ENCODE measurements at places on chromosomes 11 and 22.

DNA sequence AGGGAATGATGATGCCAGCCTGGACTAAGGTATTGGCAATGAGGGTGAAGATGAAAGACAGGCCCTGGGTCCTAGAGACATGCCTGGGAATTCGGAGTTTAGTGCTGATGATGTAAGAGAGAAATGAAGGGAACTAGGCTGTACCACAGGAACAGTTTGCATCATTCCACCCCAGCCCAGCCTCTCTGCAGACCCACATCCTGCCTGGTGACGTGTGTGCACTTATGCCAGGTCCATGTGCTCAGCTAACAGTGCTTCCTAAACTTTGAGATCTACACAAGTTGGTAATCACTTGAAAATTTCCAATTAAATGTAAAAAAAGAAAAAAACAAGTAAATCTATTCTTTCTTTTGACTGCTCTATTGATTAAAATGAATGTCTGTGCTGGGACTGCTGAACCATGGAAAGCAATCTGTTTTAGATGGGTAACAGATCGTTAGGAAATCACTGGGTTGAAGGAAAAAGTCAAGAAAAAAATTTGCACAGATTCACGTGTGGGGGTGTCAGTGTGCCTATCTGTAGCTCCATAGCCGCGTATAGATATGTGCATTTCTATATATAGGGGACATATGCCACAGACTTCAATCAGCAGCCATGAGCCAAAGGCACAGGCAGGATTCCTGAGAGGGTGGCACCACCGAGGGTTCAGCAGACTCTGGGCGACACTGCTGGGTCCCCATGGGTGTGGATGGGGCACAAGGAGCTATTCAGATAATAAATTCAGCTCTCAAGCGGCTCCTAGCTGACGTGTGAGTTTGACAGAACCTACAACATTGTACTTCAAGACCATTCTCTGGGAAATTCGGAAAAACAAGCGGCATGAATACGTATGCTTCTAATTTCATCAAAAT lies 131.1 kb upstream of the OPCML start:
- DNase-seq = no peak

GRCh38 chr22:43304831-43305590 lies 38.2 kb downstream of the SCUBE1 start:
- no peak for DNase-seq

DNA sequence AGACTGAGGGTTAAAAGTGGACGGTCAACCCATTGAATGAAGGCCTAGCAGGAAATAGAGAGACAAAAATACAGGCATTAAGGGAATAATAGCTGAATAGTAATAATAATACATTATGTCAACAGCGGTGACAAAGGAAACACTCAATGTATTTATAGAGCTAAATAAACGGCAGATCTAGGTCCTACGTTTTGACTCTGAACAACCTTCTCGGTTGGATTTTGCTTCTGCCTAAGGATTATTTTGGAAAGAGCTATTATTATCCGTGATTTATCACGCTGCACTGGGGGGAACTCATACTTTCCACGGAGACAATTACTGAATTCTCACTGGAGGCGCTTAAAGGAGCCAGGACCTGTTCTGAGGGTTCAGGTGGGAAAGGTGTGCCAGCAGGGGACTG lies 118.2 kb upstream of the KIRREL3 start:
- no peak for DNase-seq

- no peak for DNase-seq
These were observed 35.3 kb downstream of the IL18 start for GRCh38 chr11:112128483-112129121.

DNA sequence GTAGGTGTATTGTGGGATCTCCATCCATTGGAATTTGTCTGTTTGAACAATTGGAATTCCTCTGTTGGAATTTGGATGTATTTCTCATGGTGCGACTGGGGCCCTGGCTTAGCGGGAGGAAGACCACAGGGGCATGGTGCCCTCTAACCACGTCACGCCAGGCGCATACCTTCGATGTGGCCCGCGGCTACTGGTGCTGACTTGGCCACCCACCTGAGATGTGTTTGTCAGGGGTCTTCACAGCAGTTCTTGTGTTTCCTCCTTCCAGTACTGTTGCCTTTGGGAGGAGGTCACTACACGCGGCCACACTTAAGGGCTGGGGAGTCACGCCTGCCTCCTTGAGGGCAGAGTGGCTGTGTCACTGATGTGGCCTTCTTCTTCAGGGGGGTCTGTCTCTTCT lies 36.6 kb upstream of the GRAMD4 start:
- no peak for DNase-seq

GRCh38 chr22:48905206-48905975 lies 922.3 kb downstream of the BRD1 start:
- DNase-seq = no peak

DNA sequence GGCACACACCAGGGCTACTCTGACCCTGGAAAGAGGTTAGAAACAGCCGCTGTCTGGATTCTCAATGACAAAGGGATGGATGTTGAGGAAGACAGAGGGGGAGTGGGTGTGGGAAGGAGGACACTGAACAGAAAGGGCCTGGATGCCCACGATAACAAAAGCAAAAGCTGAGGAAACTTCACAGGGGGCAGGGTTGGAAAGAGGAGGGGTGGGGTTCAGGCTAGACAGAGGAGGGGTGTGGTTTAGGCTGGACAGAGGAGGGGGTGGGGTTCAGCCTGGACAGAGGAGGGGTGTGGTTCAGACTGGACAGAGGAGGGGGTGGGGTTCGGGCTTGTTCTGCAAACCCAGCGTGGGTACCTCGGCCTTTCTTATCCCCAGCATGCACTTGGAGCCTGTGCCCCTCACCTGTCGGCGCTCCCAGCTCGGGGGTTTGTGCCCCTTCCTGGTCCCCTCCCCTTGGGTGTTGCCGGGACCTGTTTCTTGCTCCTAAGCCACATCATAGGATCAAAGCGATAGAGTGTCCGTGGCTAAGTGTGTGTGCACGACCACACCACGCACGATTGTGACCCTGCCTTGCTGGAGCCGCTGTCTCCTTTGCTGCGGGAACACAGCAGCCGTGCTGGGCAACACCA lies 75.6 kb downstream of the BRD1 start:
- no peak for DNase-seq

DNA sequence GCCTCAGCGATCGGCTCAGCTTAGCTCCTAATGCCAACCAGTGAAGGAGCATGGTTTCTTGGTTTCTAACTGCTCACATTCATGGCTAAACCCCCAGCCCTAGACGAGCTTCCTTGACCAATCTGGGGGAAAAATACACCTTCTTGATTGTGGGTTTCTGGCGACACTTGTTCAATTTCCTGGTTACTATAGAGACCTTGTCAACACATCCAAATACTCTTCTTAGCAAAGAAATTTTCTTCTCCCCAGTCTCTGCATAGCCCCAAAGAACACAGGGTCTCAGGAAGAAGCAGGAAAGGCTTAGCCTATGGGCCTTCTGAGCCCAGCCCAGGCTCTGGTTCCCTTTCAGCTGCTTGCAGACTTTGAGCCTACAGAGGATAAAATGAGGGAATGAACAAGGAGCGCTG lies 88.5 kb upstream of the SYT13 start:
- DNase-seq = no peak

DNA sequence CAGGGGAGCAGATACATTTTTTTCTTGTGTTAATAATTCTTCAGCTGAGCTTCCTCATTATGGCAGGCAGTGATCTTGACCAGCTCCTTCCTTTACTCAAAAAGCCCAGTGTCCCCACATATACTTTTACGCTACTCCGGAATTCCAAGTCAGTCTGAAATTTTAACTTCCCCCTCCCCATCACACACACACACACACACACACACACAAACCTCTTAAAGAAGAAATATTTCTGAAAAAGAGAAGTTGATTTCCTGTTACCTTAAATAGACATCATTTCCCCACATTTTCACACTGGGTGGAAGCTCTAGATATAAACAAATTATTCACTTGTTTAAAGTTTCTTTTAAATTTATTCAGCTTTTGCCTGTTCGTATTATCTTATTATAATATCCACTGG lies 113.9 kb downstream of the DBX1 start:
- no peak for DNase-seq

DNA sequence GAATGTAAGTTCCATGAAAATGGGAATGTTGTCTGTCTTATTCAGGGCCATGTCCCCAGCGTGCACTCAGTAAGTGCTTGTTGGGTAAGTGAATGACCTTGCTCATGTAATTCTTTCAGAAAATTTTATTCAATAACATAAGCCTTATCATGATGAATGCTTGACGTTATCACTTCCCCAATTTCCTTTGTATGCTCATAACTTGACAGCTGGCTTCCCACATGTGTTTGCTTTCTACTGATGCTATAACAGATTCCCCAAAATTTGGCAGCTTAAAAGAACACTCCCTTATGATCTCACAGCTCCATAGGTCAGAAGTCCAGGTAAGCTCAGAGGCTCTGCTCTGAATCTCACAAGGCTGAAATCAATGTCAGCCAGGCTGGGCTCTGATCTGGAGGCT lies 155.8 kb upstream of the POU2AF2 start:
- DNase-seq = no peak

DNA sequence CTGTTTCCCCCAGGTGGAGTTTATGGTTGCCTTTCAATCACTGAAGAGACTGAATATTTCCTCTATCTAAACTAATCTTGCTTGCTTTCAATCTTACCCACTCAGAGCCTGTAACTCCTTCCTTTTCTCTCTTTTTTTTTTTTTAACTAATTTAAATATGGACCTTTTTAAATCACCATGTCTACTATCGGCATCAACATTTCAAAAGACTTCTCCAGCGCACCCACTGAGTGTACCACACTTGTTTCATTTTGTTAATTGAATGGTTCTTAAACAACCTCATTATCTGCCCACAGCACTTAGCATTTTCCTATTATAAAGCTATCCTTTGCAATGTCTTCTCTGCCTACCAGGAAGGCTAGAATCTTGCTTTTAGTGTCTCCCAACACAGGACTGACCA lies 1212.5 kb downstream of the LRRC4C start:
- no peak for DNase-seq

DNA sequence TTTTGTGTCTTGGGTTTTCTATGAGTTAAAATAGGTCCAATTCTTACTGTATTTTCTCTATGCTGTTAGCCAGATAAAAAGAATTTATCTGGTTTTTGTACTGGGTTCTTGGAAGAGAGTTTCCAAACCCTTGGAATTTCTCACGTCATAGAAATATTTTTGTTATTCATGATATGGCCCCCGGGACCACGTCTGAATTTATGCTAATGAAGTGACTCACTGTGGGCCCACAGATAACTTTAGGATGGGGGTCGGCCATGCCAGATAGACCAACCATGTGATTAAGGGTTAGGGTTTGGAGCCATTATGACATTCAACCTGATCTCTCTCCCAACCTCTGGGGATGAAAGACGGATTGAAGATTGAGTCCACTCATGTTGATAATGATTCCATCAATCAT lies 35.6 kb upstream of the DDI1 start:
- DNase-seq = no peak

GRCh38 chr22:27113211-27113635 lies 455.8 kb downstream of the MIAT start:
- no peak for DNase-seq

DNA sequence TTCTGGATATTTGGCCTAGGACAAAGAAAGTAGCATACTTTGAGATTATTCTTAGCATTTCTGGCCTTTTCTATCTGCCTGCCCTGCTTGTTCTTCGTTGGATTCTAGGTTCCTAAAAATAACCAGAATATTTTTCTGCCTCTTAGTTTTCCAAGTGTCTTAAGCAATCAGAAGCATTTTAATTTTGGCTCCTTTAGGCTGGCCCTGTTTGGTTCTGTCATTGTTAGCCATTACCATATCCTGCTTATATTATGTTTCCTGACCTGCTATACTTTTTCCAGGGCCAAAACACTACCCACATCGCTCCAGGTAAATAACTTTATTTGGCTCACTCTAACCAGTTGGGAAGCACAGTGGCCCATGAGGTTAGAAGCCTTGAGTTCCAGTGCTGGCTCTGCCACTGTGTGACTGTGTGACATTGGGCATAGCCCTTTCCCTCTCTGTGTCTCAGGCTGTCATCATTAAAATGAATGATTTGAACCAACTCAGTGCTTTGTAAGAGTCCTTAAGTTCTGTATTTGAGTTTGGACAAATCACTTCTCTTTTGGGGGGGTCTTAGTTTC lies 91.1 kb downstream of the STIM1 start:
- no peak for DNase-seq

DNA sequence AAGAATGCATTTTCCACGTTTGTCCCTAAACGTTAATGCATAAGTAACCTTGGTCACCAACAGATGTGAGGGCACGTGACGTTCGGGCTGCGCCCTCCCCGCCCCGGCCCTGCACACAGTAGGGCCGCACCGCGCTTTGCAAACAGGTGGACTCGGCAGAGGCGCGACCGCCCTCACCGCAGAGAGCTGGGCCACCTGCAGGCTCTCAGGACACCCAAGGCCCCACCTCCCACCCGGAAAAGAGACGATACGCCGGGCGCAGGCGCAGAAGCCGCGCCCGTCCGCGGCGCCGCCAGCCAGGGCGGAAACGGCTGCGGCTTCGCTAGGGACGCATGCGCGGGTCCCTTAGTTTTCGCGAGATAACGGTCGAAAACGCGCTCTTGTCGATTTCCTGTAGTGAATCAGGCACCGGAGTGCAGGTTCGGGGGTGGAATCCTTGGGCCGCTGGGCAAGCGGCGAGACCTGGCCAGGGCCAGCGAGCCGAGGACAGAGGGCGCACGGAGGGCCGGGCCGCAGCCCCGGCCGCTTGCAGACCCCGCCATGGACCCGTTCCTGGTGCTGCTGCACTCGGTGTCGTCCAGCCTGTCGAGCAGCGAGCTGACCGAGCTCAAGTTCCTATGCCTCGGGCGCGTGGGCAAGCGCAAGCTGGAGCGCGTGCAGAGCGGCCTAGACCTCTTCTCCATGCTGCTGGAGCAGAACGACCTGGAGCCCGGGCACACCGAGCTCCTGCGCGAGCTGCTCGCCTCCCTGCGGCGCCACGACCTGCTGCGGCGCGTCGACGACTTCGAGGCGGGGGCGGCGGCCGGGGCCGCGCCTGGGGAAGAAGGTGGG lies at the start of gene FADD:
Gene FADD (plus strand): TSS at position 377 of the 831 bp plus-strand sequence. CDS start 164 bp downstream, at position 541.
- DNase-seq = no peak

GRCh38 chr22:44920183-44920582 lies 89.6 kb downstream of the PHF21B start:
- DNase-seq = no peak

DNA sequence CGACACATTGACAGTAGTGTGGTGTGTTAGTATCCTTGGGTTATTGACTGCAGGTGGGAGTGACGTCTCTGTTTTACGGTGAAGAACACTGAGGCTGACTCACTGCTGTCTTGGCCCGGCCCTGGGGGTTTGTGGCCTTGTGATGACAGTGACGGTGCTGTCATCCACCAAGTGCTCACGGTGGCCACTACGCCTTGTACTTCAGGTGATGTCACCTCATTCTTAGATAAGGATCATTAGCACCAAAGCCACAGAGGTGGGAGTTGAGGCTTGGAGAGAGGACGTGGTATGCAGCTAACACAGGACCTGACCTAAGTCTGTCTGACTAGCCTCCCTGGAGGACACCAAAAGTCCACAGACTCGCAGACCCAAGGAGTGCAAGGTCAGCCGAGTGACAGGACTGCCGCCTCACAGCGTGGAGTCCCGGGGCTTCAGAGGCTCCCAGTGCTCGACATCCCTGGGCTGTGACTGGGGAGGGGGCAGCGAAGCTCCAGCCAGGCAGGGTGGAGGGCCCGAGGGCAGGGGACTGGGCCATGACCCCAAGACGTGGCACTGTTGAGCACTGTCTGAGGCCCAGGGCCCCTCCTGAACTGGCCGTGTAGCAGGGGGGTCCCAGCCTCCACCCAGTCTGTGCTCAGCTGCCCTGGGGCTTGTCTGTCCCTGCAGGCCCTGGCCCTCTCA lies 56.5 kb downstream of the NAT10 start:
- no peak for DNase-seq

GRCh38 chr22:30169002-30169401 lies 77.6 kb downstream of the LIF start:
- no peak for DNase-seq

All from cortex of kidney (tissue), 1 donor.